DMS79 treated with DMSO at 0.1 percent for 48 hours (cell line): ENCODE measurements at places on chromosomes 2 and 18.

DNA sequence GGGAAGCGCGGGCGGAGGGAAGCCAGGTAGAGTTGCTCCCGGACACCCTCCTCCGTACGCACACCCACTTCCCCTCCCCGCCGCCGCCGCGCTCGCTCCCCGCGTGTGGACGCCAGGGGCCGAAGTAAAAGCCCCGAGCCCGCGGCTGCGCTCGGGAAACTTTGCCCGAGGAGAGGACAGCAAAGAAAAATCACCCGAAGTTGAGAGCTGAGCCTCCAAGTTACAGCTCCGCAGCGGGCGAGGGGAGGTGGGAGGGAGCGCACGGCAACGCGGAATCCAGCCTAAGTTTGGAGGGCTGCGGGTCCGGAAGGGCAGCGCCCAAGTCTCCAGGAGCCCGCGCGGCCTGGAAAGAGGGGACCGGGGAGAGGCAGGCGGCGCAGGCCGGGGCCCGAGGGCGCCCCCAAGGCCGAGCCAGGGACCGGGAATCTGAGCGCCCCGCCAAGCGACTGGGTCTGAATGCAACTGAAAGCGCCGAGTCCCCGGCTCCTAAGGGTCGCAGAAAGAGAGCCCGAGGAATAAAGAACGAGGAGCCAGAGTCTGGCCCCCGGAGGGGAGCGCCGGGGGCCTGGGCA lies 706 bp upstream of the BCL11A start:
- no peak for DNase-seq

GRCh38 chr2:26384183-26384582 lies 17.5 kb upstream of the DRC1 start:
- no peak for DNase-seq

- DNase-seq: no peak
Observed at GRCh38 chr2:105239924-105240323, 1.6 kb upstream of the GPR45 start.

DNA sequence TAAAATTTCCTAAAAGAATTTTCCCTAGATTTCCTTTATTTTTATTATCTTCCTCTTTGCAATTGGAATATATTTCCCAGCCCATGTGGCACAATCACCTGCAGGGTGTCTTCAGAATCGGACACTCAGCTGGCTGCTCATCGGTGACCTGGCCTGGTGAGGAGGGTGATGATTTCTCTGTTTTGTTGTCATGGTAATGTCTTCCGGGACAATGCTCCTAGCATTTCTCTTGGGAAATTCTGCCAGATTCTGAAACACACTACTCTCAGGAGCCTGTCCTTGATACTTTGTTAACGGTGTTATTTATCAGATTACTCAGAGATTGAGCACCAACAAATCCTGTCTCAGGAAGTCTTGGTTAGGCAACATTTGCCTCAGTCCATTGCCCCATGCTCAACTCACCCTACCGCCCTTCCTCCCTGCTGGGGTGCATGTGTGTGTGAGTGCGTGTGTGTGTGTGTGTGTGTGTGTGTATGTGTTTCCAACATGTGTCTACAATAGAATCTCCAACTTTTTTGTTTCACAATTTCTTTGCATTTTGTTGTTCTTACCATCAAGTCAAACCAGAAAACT lies 70.3 kb downstream of the MYT1L start:
- DNase-seq: no peak

DNA sequence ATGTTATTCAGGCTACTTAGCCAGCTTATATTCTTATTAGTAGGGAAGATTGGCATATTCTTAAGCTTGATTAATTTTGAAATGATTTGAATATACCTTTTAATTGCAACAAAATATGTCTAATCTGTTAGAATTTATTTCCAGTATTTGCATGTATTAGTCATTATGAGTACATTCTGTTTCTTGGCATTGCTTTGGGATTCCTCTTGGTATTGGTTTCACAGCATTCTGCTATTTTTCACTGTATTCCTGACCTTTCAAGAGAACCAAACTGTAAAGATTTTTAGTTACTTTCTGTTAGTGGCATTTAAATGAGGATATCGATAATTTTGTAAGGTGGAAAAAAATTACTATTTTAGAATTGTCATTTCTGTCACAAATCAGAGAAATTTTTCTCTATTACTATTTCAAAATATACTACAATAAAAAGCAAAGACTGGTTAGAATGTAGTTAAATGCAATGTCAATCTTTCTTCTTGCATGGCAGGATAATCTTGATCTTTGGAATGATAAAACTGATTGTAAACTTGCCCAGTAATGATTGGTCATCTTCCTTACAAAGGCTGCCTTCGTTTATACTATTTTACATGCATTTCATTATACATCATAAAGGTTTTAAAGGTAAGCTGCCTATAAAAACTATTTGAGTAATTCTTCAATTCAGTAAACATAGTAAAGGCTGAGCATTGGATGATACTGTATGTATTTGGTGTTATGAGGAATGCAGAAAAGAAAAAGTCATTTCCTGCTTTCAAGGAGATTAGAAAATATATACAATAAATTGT lies 86.1 kb downstream of the SLC4A10 start:
- no peak for DNase-seq

DNA sequence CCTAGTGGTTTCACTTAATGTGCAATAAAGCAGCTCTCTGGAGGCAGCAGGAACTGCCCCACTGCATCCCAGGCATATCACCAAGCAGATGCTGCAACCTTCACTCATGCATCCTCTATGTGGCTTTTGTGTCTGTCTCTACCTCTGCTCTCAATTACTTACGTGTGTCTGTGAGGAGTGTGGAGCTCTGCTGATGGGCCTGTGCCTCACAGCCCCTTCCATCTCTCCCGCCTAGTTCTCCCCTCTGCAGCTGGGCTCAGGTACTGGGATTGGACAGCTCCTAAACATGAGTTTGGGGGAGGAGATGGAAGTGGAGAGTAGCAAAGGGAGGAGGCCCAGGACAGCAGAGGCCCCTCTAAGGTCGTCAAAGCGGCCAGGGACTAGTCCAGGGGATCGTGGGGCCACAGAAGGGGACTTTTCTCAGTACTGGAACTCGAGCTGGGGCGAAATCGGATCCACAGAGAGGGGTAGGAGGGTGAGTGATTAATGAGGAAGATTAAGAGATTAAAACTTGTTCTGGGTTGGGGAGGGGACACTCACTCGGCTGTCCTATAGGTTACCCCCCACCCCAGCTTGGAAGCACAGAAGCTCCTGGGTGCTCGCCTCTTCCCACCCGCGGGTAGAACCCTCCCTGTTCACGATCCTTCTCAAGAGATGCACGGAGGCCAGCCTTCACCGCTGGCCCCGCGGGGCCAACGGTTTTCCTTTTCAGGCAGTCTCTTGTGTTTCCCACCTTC lies 2.1 kb upstream of the LBX2 start:
- no peak for DNase-seq

DNA sequence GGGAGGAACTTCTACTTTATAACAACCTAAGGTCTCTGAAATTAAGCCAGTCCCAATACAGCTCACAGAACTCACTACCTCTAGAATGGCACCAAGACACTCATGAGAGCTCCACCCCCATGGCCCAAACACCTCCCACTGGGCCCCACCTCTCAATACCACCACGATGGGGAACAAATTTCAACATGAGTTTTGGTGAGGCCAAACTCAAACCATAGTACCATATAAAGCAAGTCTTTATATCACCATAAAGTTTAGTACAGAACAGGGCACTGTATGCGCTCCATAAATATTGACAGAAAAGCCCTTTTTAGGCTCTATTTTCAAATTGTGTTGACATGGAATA lies 3.3 kb downstream of the AFG3L2 start:
- DNase-seq: no peak

DNA sequence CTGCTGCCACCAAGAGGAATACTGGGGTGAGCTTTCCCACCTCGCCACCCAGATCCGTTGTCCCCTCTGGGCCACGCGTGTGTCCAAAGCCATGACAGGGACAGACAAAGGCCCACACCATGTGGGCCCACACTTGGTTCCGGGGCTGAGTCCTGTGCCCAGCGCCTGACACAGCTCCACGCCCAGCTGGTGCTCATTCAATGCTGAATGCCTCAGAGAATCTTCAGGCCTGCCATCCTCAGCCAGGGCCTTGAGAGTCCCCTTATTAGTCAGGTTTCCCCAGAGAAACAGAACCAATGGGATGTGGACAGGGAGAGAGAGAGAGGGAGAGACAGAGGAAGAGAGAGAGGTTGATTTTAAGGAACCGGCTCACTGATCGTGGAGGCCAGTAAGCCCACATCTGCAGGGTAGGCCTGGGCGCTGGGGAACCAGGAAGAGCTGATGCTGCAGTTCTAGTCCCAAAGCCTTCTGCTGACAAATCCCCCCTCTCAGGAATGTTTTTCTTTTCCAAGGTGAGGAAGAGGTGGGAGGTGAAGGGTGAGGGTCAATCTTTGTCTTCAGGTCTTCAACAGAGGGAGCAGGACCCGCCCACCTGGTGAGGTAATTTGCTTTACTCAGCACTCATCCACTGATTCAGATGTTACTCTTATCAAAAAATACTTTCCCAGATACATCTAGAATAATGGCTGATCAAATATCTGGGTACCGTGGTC lies 10.2 kb upstream of the SPATA3 start:
- no peak for DNase-seq

DNA sequence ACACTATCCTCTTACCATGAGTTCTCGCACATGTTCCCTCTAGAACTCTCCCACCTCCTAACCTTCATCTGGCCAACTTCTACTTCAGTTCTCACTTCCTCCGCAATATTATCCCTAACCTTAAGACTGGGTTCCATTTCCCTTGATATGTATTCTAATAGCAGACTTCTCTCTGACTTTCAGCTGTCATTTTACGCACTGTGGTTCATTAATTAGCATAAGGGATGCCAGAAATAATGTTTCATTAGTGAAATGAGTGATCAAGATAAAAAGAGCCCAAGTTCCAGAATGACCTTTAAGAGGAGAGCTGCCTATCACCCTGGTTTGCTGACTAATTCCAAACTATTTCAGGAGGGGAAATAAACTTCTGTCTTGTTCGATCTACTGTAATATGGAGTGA lies 108.6 kb upstream of the CCDC150 start:
- no peak for DNase-seq

DNA sequence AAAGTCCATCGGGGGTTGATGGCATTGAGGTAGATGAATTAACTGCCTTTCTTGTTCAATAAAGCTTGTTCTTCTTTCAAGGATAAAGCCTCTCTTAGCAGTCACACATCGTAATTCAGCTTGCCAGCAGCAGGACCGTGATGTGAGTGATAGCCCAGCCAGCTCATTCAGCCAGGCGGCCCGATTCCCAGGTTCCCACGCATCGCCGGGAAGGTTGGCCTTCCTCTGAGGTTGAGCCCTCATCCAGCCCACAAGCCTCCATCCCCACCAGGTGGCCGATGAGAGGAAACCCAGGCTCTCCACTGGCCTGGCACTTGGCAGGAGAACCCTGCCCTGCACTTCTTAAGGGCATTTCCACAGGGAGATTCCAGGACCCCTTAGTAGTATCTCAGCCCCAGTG lies 4.7 kb downstream of the AGAP1 start:
- DNase-seq: no peak

DNA sequence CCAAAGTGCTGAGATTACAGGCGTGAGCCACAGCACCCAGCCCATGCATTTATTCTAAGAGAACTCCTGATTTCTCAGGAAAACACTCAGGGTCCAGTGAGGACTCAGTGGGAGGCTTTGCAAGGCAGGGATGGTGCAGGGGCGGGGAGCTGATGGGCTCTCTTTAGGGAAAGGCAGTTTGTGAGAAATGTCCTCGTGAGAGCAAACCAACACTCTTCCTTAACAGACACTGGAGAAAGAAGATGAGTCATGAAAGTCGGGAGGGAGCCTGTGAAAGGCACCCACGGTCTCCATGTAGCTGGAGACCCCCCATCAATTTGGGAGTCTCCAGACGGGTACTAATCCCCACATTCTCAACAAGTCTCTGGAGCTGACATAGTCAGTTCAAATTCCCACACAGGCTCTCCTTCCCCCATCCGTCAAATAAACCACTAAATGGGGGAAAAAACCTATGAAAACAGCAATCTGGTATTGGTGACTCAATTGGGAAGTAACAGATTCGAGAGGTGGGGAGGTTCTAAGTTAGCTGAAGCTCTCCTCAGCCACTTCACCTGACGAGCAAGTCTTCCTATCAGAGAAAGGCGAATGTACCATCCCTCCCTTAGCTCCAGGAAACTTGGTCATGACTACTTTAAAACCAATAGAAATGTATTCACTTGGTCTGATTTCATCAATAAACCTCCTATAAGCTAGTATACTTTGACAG lies 11.0 kb upstream of the CREG2 start:
- no peak for DNase-seq

- no peak for DNase-seq
Observed at GRCh38 chr2:37599688-37600525, 71.5 kb downstream of the CDC42EP3 start.

DNA sequence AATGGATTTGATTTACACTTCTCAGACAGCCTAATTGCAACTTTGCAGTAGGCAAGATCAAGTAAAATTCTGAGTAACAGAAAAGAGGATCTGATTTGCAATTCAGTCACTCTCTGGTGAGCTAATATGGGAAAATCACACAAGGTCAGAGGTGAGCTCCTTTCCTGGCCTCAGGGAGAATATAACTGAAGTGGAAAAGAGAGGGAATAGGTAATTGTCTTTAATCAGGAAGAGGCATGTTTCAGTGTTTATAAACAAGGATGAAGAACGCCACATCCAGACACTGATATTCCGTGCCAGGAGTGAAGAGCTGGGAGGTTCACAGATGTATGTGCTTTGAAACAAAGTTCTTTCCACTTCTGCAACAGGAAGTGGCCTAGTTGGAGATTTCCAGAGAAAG lies 127.1 kb downstream of the ETAA1 start:
- no peak for DNase-seq
